ENCODE measurements at places on chromosomes 12 and 14.

- no peak for DNase-seq
Measured at GRCh38 chr14:102849526-102850379, 72.5 kb downstream of the TRAF3 start.

- DNase-seq: no peak
Measured at GRCh38 chr14:104856157-104856868, 8.8 kb upstream of the CEP170B start.

GRCh38 chr12:77578466-77579220 lies 252.1 kb upstream of the NAV3 start:
- DNase-seq: no peak

- DNase-seq: no peak
Measured at GRCh38 chr12:72144553-72144952, 127.6 kb upstream of the TRHDE start.

DNA sequence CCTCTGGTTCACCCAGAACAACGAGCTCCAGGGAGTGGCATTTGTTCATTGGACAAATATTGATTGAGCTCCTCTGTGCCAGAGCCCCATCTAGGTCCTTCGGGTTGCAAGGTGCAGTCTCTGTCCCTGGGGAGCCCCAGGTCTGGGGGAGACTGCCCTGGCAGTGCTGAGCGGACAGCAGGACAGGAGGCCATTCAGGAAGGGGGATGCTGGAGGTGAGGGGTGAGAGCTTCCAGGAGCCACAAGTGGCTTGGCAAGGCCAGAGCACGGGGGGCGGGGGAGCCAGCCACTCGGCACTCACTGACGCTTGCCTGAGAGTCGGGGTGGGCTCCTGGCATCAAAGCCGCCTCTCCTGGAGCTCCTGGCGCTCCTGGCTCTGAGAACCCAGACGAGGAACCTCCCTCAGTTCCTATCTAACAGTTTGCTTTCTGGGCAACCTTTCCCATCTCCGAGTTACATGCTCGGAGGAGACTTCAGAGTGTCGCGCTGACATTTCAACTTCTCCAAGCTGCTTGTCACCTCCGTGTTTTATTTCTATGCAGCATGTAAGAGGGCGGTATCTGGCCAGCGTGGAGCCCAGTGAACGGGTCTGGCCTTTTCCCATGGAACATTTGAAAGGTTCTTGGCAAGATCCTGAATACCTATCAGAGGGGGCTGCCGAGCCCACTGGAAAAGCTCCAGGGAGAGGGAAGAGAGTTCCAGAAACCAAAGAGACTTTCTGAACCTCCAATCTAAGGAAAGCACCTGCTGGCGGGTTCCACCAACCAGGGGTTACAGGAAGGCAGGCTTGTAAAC lies 62.0 kb upstream of the BCL11B start:
- DNase-seq: no peak

DNA sequence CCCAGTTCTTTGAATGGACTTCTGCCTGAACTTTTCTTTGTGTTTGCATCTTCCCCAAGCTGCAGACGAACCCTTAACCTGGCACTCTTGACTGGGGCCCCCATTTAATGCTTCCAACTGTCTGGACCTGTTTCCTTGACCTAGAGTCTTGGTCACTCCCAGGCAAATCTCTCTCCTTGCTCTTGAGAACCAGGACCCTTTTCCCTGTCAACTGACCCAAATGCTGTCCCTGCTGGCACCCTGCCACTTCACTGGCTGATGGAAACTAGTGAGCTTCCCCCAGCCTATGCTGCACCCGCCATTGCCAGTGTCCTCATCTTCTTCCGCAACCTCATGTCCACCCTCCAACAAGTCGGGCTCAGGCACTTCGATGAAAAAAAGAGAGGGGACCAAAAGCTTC lies 79.5 kb downstream of the PRIMA1 start:
- no peak for DNase-seq

Measured in CD4-positive, alpha-beta T cell treated with Interleukin-2 at 100 ng/mL for 4 hours (primary cell).